ENCODE measurements at places on chromosomes 11 and 22. TPM values are rescaled to one million over a fixed set of nuclear protein-coding genes. Genes with fewer than 3 reads are reported as not detected.

DNA sequence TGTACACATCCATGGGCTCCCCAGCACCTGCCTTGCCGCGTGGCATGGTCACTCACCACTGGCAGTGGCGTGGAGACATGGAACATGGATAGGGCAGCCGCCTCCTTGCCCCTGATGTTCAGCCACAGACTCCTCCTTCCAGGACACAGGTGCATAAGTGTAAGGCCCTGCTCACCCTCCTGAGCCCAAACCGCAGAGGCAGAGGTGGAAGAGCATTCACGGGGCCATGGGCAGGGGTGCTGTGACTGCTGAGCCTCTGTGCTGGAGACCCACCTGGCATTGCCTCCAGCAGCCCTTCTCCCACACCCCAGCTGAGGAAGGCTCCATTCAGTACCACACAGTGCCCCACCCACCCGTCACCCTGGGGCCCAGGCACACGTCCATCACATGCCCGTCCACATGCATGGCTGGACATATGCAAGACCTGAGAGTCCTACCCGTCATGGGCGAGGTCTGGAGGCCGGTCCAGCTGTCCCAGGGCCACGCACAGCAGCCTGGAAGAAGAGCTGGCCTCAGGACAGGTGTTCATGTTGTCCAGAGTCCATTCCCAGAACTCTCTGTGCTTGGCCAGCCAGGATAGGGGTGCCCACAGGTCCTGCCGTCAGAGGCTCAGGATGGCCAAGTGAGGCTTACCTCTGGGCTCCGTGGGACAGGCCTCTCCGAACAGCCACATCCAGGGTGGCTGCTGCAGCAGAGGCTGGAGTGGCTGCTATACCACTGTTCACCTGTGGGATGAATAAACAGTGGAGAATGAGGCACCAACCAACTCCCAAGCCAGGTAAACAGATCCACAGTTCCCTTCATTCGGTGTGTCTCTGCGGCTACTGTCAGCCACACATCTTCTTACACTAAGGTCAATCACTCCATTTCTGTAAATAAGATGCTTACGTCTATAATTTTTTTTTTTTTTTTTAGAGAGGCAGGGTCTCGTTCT is 1.7 kb upstream of the TUBGCP6 start:
- no peak overlapping the region for H3K4me3 ChIP-seq
- no peak overlapping the region for H3K27ac ChIP-seq
- H3K4me1 ChIP-seq: peaks cover 10% of the 10 kb centered on the region
- DNase-seq: no peak
- peaks cover 13% of the 10 kb centered on the region for H3K36me3 ChIP-seq

- DNase-seq: no peak
- H3K4me3 ChIP-seq: no peak overlapping the region
- no peak overlapping the region for H3K27ac ChIP-seq
- no peaks in the 10 kb centered on the region for H3K4me1 ChIP-seq
- H3K36me3 ChIP-seq: no peaks in the 10 kb centered on the region
- no peaks in the 10 kb centered on the region for H3K27me3 ChIP-seq
Measured at GRCh38 chr11:121152764-121153163, 51.7 kb downstream of the TECTA start.

- no peaks in the 10 kb centered on the region for H3K27me3 ChIP-seq
- no peak overlapping the region for H3K27ac ChIP-seq
- H3K4me3 ChIP-seq: no peak overlapping the region
- no peaks in the 10 kb centered on the region for H3K36me3 ChIP-seq
Measured at GRCh38 chr11:12725863-12726682, 51.9 kb downstream of the TEAD1 start.

GRCh38 chr11:45922425-45923082 is at the start of gene LARGE2:
Gene LARGE2, plus strand, starts transcription at chr11:45922656. Its CDS starts 227 bp downstream, at chr11:45922883.
- DNase-seq: no peak
- H3K4me1 ChIP-seq: peaks cover 5% of the 10 kb centered on the region
- H3K36me3 ChIP-seq: no peaks in the 10 kb centered on the region
- H3K27ac ChIP-seq: no peak within 1 kb of the TSS
- no peaks in the 10 kb centered on the region for H3K27me3 ChIP-seq

DNA sequence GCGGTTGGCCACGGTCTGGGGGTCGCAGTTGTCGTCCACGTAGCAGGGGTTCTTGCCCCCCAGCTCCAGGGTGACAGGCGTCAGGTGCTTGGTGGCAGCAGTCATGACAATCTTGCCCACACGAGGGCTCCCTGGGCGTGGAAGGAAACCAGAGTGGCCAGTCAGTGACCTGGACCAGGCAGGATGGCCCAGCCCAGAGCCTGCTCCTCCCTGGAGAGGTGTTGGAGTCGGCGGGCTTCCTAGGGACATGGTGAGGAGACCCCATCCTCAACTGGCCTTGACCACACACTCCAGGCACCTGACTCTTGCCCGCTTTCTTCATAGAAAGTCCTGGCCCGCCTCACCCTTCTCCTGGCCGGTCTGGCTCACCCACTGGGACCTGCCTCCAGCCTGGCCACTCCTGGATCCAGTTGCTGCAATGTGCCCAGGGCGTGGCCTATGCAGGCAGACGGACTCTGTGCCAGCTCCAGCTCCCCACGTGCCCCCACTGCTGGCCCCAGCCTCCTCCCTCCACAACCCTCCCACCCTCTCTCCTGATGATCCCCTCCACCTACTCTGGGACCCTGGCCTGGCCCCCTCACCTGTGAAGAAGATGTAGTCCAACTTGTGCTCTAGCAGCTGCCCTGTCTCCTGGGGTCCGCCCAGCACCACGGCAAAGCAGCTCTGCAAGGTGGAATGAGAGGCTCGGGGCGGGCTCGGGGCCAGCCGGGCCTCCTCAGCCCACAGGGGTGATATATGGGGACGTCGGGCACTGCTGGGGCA is 8.7 kb downstream of the ALDH3B2 start:
- H3K4me1 ChIP-seq: peaks cover 14% of the 10 kb centered on the region
- no peak overlapping the region for H3K4me3 ChIP-seq
- H3K36me3 ChIP-seq: no peaks in the 10 kb centered on the region
- H3K27ac ChIP-seq: no peak overlapping the region
- DNase-seq: no peak
- H3K27me3 ChIP-seq: no peaks in the 10 kb centered on the region

DNA sequence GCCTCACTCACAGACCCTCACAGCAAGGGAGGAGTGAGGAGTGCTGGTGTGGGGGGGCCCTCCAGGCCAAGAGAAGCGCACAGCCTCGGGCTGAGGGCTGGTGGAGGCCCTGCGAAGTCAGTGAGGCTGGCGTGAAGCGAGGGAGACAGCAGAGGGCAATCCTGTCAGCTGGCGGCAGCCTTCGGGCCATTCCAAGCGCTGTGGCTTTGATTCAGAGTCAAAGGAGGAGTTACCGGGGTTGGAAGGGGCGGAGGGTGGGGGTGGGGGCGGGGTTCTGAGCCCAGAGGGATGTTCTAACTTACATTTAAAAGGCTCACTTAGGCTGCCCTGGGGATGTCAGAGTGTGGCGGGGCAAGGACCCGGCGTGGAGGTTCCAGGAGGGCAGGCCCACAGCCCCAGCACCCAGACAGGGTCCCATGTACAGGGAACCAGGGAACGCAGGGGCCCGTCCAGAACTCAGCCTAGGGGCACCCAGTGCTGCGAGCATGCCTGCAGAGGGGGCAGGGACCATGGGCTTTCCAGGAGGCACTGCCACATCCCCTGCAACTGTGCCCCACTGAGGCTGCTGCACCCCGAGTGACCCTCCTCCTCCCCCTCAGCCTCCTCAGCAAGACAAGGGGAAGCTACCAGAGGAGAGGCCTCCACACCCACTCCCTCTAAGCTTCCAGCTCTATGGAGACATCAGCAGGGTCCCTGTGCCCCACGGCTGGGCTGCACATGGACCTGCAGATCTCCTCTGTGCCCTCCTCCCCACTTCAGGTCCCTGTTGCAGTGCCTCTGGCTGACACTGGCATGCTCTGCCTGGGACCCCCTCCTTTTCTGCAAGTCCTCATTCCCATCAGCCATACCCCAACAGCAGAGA is 39.7 kb upstream of the TTLL12 start:
- no peaks in the 10 kb centered on the region for H3K36me3 ChIP-seq
- no peaks in the 10 kb centered on the region for H3K4me1 ChIP-seq
- H3K27me3 ChIP-seq: no peaks in the 10 kb centered on the region

DNA sequence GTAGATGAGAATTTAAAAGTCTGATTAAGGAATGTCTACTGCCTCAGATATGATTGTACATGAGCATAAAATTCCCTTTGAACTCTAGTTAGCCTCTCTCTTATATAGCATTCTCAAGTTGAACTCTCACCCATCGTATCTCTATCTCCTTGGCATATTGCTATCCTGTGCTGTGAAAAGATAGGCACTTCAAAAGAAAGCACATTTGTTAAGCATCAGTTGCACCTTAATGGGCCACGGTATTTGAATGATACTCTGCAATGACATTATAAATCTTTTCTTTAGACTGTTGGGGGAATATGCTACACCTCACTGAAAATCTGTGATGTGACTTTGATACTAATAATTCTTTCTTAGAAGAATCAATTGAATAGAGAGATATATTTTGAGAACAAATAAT is 570.7 kb downstream of the JRKL start:
- no peaks in the 10 kb centered on the region for H3K27me3 ChIP-seq
- H3K27ac ChIP-seq: no peak overlapping the region
- H3K4me3 ChIP-seq: no peak overlapping the region
- DNase-seq: no peak
- H3K4me1 ChIP-seq: no peaks in the 10 kb centered on the region
- H3K36me3 ChIP-seq: no peaks in the 10 kb centered on the region

- no peak for DNase-seq
- no peak overlapping the region for H3K4me3 ChIP-seq
- peak overlapping the region; percentile 53 for H3K27ac ChIP-seq
- H3K36me3 ChIP-seq: no peaks in the 10 kb centered on the region
- H3K4me1 ChIP-seq: no peaks in the 10 kb centered on the region
- no peaks in the 10 kb centered on the region for H3K27me3 ChIP-seq
Measured at GRCh38 chr11:128551058-128551457, 36.3 kb downstream of the ETS1 start.

GRCh38 chr22:37230673-37231405 is 13.2 kb downstream of the RAC2 start:
- no peaks in the 10 kb centered on the region for H3K27me3 ChIP-seq
- peak overlapping the region; percentile 94 for H3K27ac ChIP-seq
- no peaks in the 10 kb centered on the region for H3K36me3 ChIP-seq
- H3K4me1 ChIP-seq: peaks cover 64% of the 10 kb centered on the region
- H3K4me3 ChIP-seq: no peak overlapping the region

GRCh38 chr22:50416996-50417395 is 57.8 kb downstream of the SBF1 start:
- H3K4me3 ChIP-seq: no peak overlapping the region
- H3K4me1 ChIP-seq: no peaks in the 10 kb centered on the region
- H3K36me3 ChIP-seq: peaks cover under 1% of the 10 kb centered on the region
- H3K27me3 ChIP-seq: no peaks in the 10 kb centered on the region
- no peak overlapping the region for H3K27ac ChIP-seq

GRCh38 chr22:24146194-24146616 is 35.1 kb upstream of the SUSD2 start:
- no peak overlapping the region for H3K4me3 ChIP-seq
- DNase-seq: peak; percentile 90
- H3K36me3 ChIP-seq: no peaks in the 10 kb centered on the region

DNA sequence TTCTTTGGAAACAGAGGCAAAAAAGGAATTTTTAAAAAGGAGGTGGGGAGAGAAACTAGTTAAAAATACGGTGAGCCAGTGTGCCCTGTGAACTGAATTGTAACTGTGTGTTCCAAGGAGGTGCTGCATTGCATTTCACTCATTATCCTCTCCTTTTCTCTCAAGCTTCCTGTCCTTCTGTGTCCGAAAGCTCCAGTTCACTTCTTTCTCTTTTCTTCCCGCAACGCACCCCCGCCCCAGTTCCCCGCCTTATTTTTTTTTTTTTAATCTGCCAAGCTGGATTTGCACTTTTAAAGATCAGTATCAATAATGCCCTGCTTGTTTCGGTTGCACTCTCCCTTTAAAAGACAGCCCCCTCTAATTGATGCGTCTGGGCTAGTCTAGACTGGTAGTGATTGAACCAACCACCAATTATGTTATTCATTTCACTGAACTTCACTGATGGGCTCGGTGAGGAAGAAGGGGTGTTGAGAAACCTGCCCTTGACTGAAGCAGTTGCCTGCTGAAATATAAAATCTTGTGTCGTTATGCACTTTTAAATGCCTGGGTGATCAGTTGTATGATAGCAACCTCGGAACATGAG is 18.5 kb downstream of the BLID start:
- H3K27me3 ChIP-seq: no peaks in the 10 kb centered on the region
- no peak overlapping the region for H3K27ac ChIP-seq
- H3K4me3 ChIP-seq: peak overlapping the region; percentile 45
- no peak for DNase-seq
- H3K4me1 ChIP-seq: no peaks in the 10 kb centered on the region

DNA sequence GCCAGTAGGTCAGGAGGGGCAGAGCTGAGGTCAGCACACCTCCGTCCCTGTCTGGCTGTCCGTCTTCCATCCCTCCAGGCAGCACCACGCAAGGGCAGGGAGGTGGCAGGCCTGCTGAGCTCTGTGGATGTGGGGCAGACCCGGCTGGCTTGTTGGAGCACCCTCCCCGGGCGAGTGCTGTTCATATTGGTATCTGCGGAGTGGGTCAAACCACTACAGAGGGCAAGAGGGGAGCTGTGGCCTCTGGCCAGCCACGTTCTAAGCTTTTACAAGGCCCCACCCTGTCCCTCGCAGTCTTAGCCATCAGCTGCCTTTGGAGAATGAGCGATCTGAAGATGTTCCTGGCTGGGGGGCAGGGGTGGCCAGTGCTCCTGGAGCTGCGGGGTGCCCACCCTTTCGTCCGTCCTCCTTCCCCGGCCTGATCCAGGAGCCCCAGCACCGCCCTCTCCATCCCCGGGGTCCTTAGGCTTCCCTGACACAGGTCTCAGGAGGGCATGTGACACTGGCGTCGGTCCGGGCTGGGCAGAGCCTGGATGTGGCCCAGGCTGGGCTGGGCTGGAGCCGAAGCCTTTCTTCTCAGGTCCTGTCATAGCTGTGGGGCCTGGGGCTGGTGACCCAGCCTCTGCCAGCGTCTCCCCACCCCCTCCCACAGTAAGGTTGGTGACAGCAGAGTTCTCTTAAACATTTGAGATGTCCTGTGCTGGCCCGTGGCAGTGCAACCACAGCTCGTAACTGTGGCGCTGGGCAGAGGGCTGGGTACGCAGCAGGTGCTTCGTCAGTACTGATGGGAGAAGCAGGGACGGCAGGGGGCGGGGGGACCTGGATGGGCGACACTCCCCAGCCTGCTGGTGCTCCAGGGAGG is 31.7 kb upstream of the GRAMD4 start:
- H3K36me3 ChIP-seq: no peaks in the 10 kb centered on the region
- DNase-seq: peak; percentile 49
- H3K4me1 ChIP-seq: peaks cover 17% of the 10 kb centered on the region
- no peaks in the 10 kb centered on the region for H3K27me3 ChIP-seq
- H3K4me3 ChIP-seq: peak overlapping the region; percentile 2

DNA sequence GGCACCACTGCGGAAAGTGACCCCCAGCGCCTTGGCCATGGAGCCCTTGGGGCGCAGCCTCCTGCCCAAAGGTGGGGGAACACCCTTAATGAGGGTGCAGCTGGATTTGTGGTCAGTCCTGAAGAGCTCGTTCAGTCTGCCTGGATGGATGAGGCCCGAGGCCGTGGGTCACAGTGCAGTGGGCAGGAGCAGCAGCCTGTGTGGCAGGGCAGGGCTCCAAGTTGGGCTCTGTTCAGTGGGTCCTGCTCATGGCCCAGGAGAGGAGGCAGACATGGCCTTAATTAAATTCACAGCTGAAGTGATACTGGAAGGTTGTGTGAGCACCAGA is 33.3 kb downstream of the FAM83F start:
- no peaks in the 10 kb centered on the region for H3K27me3 ChIP-seq
- no peak for DNase-seq
- no peaks in the 10 kb centered on the region for H3K4me1 ChIP-seq
- H3K27ac ChIP-seq: no peak overlapping the region
- no peaks in the 10 kb centered on the region for H3K36me3 ChIP-seq
- no peak overlapping the region for H3K4me3 ChIP-seq

OR51B5 gene
- total RNA-seq: not detected

CLP1 gene
- 9.1 TPM for total RNA-seq

LRP4 gene
- 37.1 TPM for total RNA-seq

OR52I1 gene
- total RNA-seq: not detected

TEX12 gene
- not detected for total RNA-seq

RFPL3 gene
- total RNA-seq: not detected

PLAAT2 gene
- 85.2 TPM for total RNA-seq
